Muscle of arm (tissue), 14 donors: ENCODE measurements at places on chromosomes 3 and 15.

DNA sequence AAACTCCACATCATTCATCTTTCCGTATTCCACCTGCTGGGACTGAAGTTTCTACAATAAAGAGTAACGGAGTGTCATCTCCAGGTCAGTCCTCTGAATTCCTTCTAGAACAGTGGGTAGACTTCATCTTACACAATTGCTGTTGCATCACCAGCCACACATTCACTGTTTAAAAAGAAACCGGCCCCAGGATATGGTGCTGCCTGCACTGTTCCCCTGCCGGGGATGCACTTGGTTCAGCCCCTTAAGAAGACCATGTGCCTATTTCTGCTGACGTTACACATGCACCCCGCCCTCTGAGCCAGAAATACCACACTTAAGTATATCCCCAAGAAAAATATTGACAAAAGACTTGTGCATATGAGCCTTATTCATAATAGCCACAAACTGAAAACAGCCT is 233.4 kb downstream of the FEZF2 start:
- no peak for DNase-seq

- no peak for DNase-seq
Measured at GRCh38 chr15:88805031-88805780, 2.0 kb downstream of the ACAN start.

- DNase-seq = no peak
Measured at GRCh38 chr15:74958320-74958907, 1.8 kb upstream of the RPP25 start.

DNA sequence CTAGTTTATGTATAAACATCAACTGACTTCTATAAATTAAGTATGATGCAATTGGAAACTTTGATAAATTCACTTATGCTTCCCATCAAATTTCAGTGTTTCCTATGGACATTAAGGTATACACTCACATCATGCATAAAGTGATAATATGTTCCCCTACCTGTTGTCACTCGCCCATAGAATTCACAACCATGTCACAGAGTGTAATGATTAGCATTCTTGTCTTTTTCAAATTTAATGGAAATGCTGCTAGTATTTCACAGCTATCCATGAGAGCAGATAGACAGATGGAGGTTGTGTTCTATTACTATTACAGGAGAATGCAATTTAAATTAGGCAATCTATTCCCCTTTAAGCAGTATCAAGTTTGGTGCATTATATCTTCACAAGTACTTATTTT is 984 bp downstream of the PLSCR4 start:
- no peak for DNase-seq

- DNase-seq = peak; percentile 32
Measured at GRCh38 chr3:44510000-44510368, 32.5 kb upstream of the ZNF445 start.

- DNase-seq = no peak
Measured at GRCh38 chr3:196721097-196721496, 8.9 kb downstream of the PIGX start.
